ENCODE measurements at places on chromosomes 1 and 21.

GRCh38 chr21:28635541-28635940 lies 357.1 kb downstream of the LTN1 start:
- no peak for DNase-seq

- no peak for DNase-seq
These were observed 1010.3 kb downstream of the AMY1C start for GRCh38 chr1:104760017-104760416.

DNA sequence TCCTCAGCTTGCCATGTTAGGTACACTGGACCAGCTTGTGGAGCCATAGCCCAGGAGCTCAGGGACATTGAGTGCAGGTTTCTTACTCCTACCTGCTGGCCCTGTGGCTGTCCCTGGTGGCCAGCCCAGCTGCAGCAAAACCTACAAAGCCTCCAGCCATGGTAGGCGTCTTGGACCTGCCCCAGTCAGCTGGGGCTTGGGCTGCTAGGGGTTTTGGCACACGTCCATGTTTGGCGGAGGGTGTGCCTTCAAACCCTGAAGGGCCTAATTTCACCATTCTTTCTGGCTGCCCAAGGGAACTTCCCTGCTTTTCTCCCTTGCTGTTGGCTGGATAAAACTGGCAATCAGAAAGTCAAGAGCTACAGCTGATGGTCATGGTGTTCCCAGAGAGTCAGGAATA lies 25.4 kb downstream of the HMGCS2 start:
- DNase-seq, result no peak

DNA sequence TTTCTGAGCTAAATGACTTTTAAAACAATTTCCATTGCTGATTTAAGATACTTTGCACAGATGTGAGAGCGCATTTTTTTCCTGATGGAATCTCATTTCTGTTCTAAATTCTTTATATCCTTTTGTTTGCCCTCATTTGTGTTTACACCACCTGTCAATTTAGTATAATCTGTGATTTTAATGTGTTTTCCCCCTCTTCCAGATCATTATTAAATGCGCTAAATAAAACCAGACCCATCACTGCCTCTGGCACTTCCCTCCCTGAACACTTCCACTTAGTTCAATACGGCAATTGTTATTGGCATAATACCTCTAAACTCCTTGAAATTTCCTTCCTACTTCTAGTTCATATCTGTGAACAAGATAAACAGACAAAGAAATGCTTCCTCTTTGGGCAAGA lies 186.9 kb upstream of the ADGRL2 start:
- no peak for DNase-seq

DNA sequence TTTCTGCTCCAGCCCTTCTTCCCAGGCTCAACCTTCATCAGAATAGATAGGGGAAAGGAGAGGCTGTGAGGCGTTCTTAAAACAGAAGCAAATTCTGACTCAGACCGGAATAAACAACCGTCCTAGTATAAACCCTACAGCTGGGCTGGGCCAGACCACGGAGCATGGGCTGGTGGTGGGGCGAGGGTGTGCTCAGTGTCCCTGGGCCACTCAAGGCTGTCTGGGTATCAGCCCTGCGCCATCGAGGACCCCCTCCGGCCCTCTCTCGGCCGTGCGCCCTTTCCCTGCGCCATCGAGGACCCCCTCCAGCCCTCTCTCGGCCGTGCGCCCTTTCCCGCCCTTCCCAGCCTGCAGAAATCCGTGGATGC lies 36.0 kb downstream of the CAPN2 start:
- no peak for DNase-seq

- DNase-seq, result no peak
These were observed 45.7 kb downstream of the TCEANC2 start for GRCh38 chr1:54099061-54099610.

- no peak for DNase-seq
These were observed 7.3 kb upstream of the BARHL2 start for GRCh38 chr1:90724361-90724760.

- DNase-seq, result no peak
These were observed 34.4 kb downstream of the STX6 start for GRCh38 chr1:180988253-180988752.

DNA sequence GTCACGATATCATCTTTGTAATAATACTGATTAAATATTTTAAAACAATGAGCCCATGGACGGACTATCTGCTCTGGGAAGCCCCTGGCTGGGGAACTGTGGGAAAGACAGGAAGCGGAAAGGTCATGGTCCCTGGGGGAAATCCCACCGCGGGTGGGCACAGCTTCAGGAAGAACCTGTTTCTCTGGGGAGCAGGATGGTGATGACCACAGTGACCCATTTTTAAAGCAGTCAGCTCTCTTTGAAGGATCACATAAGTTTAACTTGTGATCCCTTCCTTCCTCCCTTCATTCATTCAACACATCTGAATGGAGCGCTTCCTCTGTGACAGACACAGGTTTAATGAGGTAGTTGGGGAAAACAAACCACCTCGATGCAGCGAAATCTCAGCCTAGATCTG lies 73.0 kb downstream of the DHRS3 start:
- DNase-seq, result no peak

DNA sequence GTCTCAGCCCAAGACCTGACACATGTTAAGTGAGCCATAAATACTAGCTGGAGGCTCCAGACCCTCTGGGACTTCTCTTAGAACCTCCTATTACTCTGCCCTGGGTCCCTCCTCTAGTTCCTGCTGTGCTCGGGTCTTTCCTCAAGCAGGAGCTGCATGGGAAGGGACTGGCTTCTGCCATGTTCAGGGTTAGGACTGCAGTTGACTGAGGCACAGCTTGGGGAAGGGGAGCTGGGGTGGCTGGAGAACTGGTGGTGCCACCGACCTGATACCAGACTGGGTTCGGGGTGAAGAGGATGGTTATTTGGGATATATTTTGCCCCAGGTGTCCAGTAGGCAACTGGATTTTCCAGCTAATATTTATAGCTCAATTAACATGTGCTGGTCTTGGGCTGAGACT lies 15.7 kb downstream of the HYI start:
- DNase-seq, result no peak

GRCh38 chr1:17991996-17992395 lies 115.6 kb upstream of the IGSF21 start:
- DNase-seq, result no peak

DNA sequence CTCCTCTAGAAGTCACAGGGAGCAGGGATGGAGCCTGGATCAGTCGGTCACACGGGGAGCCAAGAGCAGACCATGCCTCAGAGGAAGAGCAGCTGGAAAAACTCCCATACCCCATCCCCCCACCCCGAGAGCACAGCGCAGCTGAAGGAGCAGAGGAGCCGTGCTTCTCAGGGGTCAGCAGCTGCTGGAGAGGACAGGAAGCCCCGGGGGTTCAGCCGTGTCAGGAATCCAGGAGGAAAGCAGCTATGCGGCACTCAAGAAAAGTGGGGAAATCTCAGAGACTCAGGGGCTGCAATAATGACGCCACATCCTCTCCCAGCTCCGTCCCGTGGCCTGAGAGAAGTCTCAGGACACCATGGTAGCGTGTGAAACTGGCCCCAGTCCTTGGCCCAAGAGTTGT lies 102.3 kb downstream of the NPHP4 start:
- no peak for DNase-seq

DNA sequence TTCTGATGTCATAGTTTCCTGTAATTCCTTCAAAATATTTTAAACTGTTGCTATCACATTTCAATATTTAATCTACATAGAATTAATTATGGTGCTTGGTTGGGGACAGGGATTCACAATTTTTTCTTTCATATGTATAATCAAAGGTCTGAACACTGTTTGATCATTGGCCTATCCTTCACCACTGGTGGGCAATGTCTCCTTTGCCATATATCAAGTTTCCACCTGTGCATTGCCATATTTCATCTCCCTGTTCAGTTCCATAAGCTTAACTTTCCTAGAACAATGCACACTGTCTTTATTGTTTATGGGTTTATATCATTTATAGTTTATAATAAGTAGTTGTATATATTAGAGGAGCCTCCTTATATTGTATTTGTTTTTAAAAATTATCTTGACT lies 374.9 kb upstream of the PTBP2 start:
- DNase-seq, result no peak

- no peak for DNase-seq
These were observed 777.8 kb upstream of the PRMT6 start for GRCh38 chr1:106278716-106279115.

DNA sequence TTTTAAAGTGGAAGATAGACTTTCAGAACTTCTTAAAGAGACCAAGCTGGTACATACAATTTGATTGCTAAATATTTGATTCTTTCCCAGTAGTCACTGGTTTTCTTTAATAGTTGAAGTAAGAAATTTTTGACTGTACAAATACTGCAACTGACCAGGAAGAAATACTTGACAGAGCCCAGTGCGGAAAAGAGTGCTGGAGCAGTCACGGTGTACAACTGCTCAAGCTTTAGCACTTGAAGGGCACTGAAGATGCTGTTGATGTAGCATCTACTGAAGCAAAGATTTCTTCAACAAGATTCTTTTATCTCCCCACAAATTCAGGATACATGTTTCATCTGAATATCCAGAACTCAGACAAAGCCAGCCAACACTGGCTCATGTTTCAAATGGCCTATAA lies 41.5 kb downstream of the SLC35F3 start:
- no peak for DNase-seq

GRCh38 chr21:31268090-31268489 lies 76.0 kb downstream of the TIAM1 start:
- no peak for DNase-seq

GRCh38 chr1:244645890-244646289 lies 7.0 kb upstream of the DESI2 start:
- no peak for DNase-seq

GRCh38 chr1:55539652-55540512 lies 324.7 kb upstream of the USP24 start:
- no peak for DNase-seq

- no peak for DNase-seq
These were observed 42.8 kb downstream of the SMG7 start for GRCh38 chr1:183515002-183515689.

DNA sequence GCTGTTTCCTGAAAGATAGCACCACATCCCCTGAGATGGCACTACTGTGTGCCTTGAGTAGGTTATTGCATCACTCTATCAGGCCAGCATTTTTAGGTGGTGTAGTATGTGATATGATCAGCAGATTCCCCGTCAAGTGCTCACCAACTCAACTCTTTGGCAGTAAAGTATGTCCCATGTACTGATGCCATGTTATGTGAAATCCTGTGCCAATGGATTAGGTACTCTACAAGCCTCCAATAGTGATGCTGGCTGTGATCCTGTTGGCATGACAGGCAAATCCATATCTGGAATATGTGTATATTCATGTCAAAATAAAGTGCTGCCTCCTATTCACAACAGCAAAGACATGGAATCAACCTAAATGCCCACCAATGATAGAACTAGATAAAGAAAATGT lies 137.2 kb upstream of the CAMK1G start:
- no peak for DNase-seq

GRCh38 chr1:165117482-165117881 lies 239.0 kb downstream of the LMX1A start:
- no peak for DNase-seq

DNA sequence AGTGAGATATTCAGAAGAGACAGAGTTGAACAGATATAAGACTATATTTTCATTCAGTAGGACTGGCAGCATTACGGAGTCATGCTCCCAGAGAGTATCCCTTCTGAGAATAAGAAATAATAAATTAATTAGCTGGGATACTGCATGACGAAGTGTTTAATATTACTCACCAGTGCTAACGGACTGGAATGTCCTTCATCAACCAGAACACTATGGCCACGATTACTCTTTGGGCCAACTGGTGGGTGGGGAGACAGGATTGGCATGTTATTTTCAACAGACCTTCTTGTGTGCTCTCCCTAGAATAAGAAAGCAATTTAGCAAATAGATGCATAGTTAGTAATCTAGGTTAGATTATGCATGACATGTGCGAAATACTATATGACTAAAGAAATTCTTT lies 32.4 kb downstream of the ERICH3 start:
- no peak for DNase-seq

DNA sequence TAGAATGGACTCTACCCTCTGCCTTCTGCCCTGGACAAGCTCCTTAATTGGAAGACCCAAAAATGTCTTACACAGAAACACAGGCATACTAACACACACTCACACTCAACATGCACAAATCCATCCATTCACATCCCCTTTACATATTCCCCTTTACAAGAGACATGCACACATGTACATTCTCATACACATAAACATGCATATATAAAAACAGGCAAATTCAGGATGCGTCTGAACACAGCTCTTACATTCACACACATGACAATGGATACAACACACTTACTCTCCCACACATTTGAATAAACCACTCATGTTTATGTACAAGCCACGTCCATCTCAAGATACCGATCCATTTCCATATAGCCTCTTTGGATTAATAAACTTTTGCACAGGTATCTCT lies 84.4 kb downstream of the HMGB4 start:
- DNase-seq, result no peak

- DNase-seq, result no peak
These were observed 38.4 kb downstream of the LHX8 start for GRCh38 chr1:75172556-75172955.

DNA sequence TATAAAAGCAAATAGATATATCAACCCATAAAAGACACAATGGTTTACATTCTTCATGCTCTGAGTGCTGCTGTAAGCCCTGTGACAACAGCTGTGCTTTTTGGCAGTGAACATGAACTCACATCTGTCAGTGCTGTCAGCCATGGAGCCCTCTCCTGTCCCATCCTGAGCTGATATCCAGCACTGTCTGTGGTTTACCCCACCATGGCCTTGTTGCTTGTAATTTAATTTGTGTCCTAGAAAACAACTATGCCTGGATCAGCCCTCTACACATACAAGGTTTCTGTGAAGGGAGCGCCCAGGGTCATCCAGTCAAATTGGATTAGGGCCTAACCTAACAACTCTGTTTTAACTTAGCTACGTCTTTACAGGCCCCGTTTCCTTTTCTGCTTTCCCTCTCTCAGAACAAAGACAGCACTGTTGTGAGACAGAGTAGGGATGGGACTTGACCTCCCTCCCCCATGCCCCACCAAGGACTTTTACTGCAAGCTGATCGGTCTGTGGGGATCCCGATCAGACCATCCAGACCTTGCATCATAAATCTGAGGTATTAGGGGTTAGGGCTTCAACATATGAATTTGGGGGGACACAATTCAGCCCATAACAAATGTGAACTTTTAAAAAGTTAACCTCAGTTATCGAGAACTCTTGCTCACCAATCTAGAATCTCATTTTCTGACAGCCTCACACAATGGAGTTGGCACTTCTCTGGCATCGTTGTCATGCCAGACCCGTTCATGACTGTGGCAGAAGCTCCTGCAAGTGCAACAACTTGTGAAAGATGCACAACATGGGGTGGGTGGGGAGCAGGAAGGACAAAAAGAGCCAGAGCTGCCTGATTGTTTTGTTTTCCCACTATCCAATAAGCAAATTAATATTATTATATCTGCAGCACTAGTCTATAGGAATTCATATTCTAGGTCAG lies 16.4 kb upstream of the SLC44A3 start:
- no peak for DNase-seq

DNA sequence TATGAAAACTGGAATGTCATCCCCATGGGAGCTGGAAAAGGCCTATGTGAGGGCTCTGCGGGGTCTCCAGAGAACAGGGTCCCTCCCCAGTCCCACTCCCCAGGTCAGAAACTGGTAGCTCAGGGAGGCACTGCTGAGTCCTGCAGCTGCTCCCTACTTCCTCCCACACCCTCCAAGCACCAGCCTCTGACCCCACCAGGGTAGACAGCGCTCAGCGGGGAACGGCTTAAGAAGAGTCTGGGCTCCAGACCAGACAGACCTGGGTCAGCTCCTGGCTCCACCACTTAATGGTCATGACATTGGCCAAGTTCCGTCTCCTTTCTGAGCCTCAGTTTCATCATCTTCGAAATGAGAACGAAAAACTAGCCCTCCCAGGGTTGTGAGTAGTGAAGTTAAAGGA lies 7.2 kb downstream of the LRP8 start:
- no peak for DNase-seq

GRCh38 chr1:82044536-82044935 lies 243.8 kb downstream of the ADGRL2 start:
- no peak for DNase-seq
